ENCODE measurements at places on chromosomes 2 and 18. TPM values are rescaled to one million over a fixed set of nuclear protein-coding genes. Genes with fewer than 3 reads are reported as not detected.

C2orf66 gene
- not detected for total RNA-seq

NOL4 gene
- not detected for total RNA-seq

RESP18 gene
- total RNA-seq: not detected

MYL1 gene
- total RNA-seq: not detected

CPLX4 gene
- total RNA-seq: not detected

NAT8 gene
- not detected for total RNA-seq

TYMS gene
- total RNA-seq: 6.7 TPM

FAM228A gene
- total RNA-seq: not detected

ANKRD53 gene
- not detected for total RNA-seq

OR6B2 gene
- total RNA-seq: not detected

REG3G gene
- total RNA-seq: not detected

PSTPIP2 gene
- 5.6 TPM for total RNA-seq

TUBA4A gene
- 258 TPM for total RNA-seq

Data from esophagus squamous epithelium (tissue), 5 donors.